ENCODE measurements at places on chromosomes 4 and X.

- DNase-seq, result no peak
Observed at GRCh38 chr4:42152507-42153504, at the start of gene BEND4. Gene BEND4, minus strand, starts transcription at chr4:42152655. Its CDS starts 512 bp downstream, at chr4:42152143.

DNA sequence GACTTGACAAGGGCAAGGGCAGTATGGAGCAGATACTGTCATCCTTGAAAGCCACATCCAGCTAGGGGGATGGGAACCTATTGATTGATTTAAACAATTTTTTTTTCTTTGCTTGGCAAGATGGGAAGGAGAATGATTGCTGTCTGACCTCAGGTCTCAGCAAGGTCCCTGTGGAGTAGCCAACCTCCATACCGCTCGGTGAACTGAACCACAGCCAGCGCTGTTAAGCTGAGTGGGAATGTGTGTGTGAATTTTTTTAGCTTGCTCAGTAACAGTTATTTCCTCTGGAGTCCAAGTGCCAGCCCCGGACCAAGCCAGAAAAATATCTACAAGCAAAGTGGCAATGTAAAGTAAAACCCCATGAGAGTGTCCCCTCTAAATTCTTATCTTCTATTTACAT is 25.9 kb downstream of the DCX start:
- no peak for DNase-seq

DNA sequence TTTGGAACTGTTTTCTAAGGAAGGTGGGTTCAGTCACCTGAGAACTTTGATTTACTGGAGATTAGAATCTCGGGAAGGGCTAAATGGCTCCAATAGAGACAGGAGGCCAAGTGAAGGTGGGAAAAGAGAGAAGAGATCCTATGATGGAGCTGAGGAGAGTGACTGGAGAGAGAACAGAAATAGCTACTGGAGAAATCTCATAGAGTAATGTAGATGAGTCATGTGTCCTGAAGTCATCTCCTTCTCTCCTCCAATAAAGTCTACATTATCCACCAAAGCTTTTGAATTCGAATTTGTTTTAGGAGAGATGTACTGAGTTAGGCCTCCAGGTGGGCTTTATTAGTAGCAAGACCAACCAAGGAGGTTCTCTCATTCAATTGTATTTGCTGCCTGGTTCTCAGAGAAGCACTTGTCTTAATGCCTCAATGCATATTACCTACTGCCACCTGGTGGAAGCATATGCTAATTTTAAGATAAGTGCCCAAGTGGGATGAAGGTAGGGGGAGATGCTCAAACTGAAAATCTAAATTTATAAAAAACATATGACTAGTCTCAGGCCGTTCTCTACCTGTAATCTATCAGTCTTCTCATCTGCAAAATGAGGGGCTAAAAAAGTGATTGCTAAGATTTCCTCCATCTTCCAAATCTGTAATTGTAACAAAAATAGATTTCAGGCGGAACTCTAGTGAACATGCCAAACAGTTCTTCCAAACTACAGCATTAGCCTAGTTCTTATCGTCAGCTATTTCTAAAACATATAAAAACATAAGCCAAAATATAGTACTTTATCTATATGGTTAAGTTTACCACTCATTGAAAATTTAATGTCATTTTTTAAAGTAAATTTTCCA is 24.4 kb downstream of the TXK start:
- DNase-seq, result no peak

DNA sequence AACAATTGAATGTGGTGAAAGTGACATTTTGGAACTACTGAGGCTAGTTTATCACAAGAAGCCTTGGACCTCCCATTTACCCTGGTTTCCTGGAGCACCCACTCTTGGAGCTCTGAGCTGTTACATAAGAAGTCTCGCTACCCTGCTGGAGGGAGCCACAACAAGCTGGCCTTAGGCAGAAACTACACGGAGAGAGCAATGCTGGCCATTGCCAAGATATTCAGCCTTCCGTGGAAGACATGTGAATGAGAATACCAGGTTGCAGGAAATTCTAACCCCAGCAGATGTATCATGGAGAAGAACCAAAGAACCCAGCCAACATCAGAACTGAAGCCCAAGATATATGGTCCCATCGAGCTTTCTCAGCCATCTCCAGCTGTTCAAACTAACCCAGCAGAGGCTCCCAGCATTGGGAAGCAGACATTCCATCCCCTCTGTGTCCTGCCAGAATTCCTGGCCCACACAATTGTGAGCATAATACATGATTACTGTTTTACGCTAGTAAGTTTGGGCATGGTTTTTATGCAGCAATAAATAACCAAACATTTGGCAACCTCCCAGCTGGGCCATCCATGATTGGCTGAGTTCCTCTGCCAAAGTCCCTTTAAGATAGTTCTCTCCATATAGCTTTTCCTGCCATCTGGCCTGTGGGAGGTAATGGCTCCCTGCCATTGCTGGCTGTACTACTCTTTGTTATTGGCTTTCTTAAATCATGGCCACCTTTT is 17.9 kb upstream of the PDE5A start:
- no peak for DNase-seq

- DNase-seq, result no peak
Observed at GRCh38 chrX:111876646-111877045, 665 bp downstream of the TRPC5OS start.

DNA sequence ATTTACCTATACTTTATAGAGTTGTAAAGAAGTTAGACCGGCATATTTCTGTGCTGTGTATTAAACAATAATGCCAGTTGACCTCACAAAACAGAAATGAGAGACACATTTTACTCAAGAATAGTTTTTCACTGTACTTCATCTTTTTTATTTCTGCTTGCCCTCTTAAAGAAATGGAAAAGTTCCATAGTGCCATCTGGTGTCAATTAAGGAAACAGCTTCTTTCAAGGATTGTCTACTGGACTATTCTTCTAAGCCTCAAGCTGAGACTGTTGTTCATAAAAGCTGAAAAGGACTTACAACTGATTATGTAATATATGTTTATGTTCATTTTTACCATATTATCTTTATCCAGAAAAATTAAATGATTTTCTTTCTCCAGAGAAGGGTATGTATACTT is 1523.7 kb downstream of the ARAP2 start:
- DNase-seq, result no peak

- DNase-seq, result no peak
Observed at GRCh38 chr4:73451404-73451803, 15.4 kb downstream of the AFP start.

DNA sequence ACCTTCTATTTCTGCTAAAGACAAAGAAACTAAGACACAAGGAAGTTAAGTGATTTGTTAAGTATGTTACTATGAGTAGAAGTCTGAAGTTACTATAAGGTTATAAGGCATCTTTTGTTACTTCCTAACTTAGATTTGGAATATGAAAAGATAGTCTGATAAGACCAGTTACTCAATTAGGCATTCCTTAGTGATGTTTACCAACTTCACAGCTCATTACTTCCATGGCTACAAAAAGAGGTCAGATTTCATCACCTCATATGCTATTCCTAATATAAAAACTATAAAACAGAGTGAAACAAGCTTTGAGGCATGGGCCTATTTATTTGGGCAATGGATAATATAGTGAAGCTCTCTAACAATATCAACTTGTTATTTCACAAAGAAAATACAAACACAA is 143.1 kb downstream of the TBCK start:
- DNase-seq, result no peak

DNA sequence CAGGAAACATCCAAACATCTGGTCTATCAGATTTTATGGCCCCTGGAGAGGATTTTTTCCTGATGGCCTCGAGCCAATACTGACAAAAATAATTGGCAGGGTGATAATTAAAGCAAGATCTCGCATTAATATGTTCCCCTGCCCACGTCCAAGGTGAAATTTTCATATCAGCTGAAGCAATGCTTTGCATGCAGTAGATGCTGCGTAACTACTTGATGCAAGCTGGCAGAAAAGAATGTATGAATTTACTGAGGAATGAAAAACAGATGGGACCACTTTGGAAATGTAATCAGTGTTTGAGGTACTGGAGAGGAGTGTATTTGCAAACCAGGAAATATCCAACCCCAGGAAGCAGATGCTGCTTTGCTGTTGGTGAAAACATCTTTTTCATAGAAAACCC is 36.8 kb upstream of the REST start:
- no peak for DNase-seq

DNA sequence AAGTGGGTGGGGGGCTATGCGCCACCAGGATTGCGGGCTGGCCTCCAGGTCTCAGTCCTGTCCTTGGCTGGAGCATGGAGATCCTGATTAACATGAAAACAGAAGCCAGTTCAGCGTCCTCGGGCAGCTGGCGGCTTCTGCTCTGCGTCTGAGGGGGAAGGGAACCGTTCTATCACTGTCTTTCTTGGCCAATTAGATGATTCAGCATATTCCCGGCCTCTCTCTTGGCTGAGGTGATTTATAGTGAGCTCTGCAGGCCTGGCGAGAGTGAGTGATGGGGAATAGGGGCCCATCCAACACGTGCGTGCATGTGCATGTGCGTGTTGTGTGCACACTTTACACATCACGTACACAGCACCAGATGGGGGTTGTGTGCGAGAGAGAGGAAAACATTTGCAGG is 145.8 kb upstream of the ATP6AP2 start:
- no peak for DNase-seq

Measured in T1000 (cell line).